ENCODE measurements at places on chromosomes 12 and 14.

GRCh38 chr12:85552461-85552860 is 272.4 kb downstream of the ALX1 start:
- DNase-seq = no peak

GRCh38 chr12:79834712-79835376 is 100.1 kb downstream of the PPP1R12A start:
- no peak for DNase-seq

- DNase-seq = peak; percentile 39
Measured at GRCh38 chr12:29110506-29111442, 38.3 kb upstream of the FAR2 start.

GRCh38 chr14:100605706-100606686 is 18.8 kb upstream of the BEGAIN start:
- DNase-seq = no peak

- DNase-seq = no peak
Measured at GRCh38 chr12:62767946-62768345, 167.0 kb downstream of the PPM1H start.

DNA sequence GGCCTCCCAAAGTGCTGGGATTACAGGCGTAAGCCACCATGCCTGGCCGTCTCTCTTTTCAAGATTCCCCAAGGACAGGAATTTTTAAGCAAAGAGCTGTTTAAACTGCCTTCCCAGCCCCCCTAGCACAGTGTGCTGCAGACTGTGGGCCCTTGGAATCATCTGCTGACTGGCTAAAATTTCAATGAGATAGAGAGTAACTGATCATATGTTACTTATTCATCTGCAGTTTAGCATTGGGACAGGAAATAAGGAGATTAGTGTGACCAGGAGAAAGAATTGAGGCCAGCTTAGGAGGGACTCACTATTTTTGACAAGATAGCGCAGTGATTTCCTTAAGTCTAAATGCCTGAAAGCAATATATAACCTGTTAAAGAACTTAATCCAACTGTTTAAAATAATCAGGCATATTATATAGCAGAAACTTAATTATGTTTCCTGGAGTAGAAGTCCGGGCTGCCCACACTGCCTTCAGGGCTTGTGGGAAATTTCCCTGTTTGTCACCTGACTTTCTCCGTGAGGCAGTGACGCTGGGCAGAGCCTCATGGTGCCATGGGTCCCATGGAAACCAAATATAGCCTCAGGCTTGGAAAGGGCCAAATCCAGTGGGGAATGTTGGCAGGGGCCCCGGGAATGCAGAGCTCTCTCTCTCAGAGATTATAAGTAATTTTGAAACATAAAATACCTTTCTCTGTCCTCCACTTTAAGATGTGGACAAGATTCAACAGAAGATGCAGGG is 22.8 kb upstream of the CEBPE start:
- DNase-seq = no peak

GRCh38 chr14:76862546-76863282 is 36.5 kb downstream of the LRRC74A start:
- no peak for DNase-seq

- DNase-seq = no peak
Measured at GRCh38 chr14:102764220-102764671, 13.0 kb upstream of the TRAF3 start.

- DNase-seq = no peak
Measured at GRCh38 chr14:62117751-62118105, 355.5 kb downstream of the SNAPC1 start.

DNA sequence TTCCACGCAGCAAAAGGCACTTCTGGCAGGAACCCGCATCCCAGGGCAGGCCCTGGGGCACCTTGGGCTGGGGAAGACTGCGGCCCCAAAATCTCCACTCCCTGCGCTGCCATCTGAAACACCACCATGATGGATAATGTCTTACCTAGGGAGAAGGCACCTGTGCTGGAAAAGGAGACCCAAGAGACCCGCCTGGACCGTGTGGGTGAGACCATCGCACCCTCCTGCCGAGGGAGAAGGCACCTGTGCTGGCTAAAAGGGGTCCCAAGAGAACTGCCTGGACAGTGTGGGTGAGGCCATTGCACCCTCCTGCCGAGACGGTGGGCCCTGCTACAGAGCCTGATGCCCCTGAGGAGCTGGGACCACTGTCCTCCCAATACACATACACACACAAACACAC is 24.8 kb upstream of the INF2 start:
- DNase-seq = no peak

DNA sequence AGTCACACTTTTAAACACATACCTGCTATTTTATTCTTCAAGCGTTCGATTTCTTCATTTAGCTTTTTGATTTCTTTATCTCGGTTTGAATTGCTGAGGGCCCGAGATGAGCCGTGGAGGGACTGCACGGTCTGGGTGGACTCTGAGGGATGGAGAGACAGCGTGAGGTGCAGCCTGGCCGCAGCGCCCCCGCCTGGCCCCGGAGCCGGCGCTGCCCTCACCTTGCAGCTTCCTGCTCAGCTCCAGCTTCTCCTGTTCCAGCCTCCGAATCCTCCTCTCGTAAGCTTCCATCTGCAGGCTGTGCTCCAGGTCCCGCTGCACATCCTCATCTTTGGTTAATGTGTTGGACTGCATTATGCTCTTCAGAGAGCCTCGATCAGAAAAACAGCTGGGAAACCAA is 53.2 kb downstream of the AMN start:
- DNase-seq = no peak

DNA sequence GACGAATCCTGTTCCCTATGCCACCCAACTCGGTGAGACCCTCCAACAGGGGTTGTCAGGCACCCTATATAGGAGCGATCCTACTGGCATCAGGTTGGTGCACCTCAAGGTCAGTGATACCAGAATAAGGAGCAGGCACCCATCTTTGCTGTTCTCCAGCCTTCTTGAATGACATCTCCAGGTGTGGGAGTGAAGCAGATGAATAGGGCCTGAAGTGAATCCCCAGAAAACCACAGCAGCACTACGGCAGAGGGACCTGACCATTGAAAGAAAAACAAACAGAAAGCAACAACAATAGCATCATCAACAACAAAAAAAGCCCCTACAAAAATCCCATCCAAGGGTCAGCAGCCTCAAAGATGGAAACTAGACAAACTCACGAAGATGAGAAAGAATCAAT is 445.2 kb upstream of the ATP2B1 start:
- DNase-seq = no peak

- no peak for DNase-seq
Measured at GRCh38 chr12:131529196-131530040, 181.5 kb upstream of the SFSWAP start.

DNA sequence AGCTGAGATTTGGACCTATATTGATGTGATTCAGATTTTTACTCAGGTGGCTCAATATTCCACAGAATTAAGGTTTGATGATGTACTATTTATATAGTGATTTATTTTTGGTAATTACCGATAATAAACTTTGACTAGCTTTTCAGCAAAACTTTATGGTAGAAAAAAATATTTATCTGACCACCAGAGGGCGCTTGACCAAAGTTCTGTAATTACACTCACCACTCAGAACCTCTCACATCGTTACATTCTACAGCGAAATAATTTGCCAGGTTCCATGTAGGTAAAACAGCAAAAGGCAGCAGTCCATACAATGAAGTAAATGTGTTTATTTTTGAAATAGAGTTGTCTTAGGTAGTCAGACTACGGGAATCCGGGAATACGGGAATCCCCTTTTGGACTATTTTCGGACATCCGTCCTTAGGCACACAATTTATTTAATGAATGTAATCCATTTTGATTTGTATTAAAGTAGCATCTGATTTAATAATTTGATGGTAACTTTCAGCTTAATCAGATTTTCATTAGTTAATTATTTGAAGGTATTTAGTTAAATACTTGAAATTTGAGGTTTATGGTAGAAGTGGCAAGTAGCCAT is 143.0 kb upstream of the DDHD1 start:
- DNase-seq = no peak

DNA sequence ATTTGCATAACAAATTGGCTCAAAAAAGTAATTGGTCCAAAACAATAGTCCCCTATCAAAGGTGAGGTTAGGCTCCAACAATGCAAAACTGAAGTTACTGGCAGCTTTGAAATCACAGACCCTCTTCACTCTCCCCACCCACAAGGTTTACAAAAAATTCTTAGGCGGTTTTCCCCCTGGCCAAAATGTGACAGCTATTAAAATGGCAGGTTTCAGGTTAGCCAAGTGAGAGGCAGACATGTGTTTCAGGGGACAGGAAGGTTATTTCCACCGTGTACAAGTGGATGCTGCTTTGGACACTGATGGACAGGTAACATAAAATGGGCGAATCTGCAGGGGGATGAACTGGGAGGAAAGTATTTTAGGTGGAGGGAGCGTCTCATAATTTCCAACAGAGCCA is 888 bp upstream of the SPIC start:
- no peak for DNase-seq

DNA sequence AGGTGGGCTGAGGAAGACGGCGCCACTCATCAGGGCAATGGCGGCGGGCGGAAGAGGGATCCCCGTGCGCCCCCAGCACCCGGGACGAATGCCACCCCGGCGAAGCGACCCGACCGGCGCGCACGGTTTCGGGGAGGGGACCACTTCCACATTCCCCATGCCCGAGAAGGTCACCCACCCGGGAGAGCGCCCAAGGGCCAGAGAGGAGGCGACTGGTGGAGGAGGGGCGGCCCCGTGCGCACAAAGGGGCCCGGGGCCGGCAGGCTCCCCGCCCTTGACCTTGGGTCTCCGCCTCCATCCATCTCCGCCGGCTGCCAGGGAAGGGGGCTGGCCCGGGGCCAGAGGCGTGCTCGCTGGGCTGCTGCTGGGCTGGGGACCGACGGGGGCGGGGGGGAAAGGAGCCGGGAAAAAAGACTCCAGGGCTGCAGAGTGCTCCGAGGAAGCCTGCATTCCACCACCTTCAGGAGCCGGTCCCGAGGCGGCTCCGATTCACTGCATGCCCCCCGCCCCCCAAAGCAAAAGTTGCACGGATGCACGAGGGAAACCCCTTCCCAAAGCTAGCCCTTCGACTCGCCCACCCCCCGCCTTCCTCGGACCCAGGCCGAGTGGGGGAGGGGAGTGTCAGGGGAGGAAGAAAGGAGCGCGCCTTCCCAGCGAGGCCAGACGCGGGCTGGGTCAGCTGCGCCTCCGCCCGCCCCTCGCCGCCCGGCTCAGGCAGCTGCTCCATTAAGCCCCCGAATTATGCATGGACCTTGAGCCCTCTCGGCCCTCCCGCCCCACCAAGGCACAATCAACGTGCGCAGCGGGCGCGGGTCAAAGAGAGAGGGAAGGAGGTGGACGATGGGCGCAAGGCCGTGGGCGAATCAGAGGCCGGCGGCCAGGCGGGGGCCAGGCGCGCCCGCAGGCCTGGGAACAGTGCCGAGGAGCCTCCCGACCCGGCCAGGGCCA is 26.2 kb downstream of the BCL11B start:
- DNase-seq = no peak

DNA sequence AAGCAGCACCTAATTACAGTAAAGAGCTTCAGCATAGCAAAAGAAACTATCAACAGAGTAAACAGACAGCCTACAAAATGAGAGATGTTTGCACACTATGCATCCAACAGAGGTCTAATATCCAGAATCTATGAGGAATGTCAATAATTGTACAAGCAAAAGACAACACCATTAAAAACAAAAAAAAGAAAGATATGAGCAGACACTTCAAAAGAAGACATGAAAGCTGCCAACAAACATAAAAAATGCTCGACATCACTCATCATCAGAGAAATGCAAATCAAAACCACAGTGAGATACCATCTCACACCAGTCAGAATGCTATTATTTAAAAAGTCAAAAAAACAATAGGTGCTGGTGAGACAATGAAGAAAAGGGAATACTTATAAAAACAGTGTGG is 273.1 kb downstream of the TMTC2 start:
- no peak for DNase-seq

GRCh38 chr14:66038618-66039017 is 447.6 kb upstream of the CCDC196 start:
- no peak for DNase-seq

DNA sequence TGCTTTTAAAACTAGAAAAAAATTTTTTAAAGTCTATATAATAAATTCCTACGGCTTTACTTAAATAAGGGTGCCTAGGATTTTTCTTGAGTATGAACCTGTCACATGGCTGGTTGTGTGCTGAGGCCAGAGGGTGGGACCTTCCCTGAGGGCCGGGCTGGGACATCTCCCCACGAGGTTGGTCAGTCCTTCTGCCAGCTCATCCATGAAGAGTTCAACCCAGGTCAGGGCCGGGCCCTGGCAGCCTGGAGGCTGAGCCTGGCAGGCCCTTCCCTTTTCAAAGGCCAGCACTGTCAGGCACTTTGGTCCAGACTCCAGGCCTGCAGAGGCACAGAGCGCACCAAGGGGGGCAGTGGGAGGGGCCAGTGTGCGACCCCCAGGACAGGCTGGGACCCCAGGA is 31.7 kb downstream of the TNFAIP2 start:
- no peak for DNase-seq

- no peak for DNase-seq
Measured at GRCh38 chr12:76765598-76765997, 1.7 kb downstream of the ZDHHC17 start.

DNA sequence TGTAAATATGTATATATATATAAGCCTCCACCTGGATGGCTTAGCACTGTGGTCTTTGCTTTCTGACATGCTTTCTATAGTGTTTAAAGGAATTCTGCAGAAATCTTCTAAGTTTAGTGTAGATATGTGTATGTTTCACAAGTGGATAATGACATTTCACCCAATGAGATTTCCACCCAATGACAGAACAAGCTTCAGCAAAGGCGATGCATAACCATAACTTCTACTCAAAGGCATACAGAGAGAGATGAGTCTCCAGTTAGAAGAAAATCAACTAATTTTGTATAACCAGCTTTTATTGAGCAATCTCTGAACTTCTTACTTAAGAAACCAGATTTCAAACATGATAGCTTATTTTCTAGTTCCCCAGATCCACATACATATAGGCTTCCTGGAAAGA is 134.0 kb downstream of the DYRK2 start:
- DNase-seq = no peak

GRCh38 chr14:99534863-99535262 is 53.7 kb downstream of the CCNK start:
- no peak for DNase-seq

DNA sequence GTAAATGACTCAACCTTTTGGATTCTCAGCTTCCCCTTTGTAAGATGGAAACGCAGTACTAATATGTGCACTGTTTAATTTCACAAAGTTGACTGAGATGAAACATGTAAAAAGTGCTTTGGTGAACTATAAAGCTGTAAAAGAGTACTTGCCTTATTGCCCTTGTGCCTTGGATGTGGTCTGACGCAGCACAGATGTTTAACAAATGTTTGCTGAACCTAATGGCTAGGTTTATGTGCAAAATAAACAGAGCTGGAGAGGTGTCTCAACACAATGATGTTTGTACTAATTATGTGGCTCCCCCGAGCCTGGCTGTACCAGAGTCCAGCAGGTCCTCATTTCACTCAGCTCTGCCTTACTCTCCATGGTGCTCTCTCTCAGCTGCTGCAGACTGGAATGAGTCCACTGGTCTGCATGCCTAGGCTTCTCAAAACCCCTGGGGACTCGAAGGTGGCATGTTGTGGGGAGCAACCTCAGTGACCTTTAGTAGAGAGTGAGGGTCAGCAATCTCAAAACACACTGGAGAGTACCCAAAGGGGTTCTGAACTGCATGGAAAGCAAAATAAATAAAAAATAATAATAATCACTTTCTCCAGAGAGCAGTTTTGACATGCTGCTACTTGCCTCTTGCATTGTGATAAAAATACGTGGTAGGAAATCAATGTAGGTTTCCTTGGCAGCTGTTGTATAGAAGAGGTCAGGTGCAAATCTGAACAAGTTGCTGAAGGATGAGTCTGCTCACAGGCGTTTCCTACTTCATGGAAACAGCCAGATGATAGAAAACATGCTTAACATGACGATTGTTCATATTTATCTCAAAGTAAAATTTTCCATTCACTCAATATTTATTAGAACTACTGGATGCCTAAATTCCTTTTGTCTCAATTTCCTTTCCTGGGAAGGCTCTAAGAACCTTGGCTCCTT is 8.5 kb upstream of the AMIGO2 start:
- no peak for DNase-seq

GRCh38 chr12:122042910-122043309 is 21.2 kb downstream of the BCL7A start:
- no peak for DNase-seq

Measured in SIG-M5 (cell line).